ENCODE measurements at places on chromosomes 3 and 15. TPM values are rescaled to one million over a fixed set of nuclear protein-coding genes. Genes with fewer than 3 reads are reported as not detected.

The NR1I2 gene
- total RNA-seq, result 0.48 TPM

The REC114 gene
- total RNA-seq, result not detected

The CD96 gene
- 2.2 TPM for total RNA-seq

The GOLGA8Q gene
- 0.34 TPM for total RNA-seq

The CTXND1 gene
- total RNA-seq, result 0.46 TPM

The TRAT1 gene
- not detected for total RNA-seq

The STAC gene
- total RNA-seq, result 0.85 TPM

The LDHAL6B gene
- not detected for total RNA-seq

The APEH gene
- total RNA-seq, result 74.4 TPM

The CLDN16 gene
- total RNA-seq, result 0.28 TPM

The SAMMSON gene
- 0.57 TPM for total RNA-seq

The IL17RD gene
- total RNA-seq, result 19.8 TPM

The FETUB gene
- not detected for total RNA-seq

The GASK1A gene
- 41.3 TPM for total RNA-seq

The THAP10 gene
- total RNA-seq, result 3.3 TPM

The SLC12A1 gene
- not detected for total RNA-seq

The PRTG gene
- 5.1 TPM for total RNA-seq

The MED12L gene
- total RNA-seq, result 0.69 TPM

The PLD1 gene
- total RNA-seq, result 65.6 TPM

The TEX55 gene
- not detected for total RNA-seq

The ADGRG7 gene
- not detected for total RNA-seq

The LRRC2 gene
- total RNA-seq, result 9.3 TPM

The ALG1L2 gene
- total RNA-seq, result not detected

The TP63 gene
- 0.79 TPM for total RNA-seq

The SLC51B gene
- total RNA-seq, result not detected

The ADAMTS17 gene
- total RNA-seq, result 8.8 TPM

Measured in ovary (tissue), 10 donors.